ENCODE measurements at places on chromosomes 6 and 20.
A peak's percentile ranks its signal among the peaks of the same experiment; 100 is the strongest.

DNA sequence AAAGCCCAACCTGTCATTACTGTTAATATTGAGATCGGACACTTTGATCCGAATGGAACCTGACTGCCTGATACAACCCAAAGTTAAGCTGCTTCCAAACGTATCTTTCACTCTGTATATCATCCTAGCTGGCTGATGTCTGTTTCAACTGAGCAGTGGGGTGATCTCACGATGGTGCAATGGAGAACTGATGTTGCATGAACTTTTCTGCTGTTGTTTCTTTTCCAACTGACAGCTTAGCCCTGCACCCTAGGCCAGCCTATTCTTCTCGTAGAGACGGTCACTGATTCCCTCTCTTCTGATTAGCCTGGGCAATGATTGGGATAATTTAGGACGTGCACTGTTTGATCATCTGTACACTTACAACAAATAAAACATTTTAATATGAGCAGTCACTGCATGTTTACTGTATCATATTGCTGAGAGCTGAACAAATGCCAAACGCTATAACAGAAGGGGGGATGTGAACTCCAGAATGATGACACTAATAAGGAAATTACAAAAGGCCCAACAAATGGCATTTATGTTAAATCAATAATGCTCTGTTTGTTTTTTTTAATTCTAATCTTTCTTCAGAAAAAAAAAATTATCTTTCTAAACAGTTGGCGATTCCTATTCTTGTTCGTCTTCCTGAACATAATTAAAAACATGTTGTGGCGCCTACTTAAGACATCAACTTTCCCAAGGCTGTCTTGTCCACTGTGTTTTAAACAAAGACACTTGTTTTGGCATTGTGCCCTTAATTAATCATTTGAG lies 184.8 kb downstream of the ZNF217 start:
- no peak for DNase-seq

DNA sequence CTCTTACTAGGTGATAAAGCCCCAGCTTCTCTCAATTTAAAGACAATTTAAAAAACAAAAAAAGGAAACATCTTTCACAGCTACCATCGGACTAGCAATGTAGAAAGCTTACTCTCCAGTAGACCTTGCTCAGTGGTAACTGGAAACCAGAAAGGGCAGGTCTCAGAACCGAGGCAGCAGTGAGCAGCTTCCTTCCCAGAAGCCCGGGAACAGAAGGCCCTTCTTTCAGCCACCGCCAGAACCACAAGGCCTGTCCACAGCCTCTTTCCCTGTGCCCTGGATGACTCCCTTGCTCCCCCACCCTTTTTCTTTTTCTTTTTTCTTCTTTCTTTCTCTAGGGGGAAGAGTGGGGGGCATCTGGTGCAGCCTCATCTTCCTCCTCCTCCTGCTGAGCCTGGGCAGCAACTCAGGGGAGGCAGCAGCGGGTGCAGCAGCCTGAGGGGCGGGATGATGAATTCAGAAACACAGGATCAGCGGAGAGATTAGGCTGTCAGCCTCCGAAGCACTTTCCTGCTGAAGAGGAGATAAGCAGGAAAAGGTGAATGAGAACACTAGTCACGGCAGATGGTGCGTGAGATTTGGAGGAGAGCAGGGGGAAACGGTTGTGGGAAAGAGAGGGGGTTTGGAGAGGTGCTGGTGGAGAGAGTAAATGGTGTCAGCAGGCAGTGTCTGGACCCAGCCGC lies 158.5 kb downstream of the ID4 start:
- no peak for DNase-seq

DNA sequence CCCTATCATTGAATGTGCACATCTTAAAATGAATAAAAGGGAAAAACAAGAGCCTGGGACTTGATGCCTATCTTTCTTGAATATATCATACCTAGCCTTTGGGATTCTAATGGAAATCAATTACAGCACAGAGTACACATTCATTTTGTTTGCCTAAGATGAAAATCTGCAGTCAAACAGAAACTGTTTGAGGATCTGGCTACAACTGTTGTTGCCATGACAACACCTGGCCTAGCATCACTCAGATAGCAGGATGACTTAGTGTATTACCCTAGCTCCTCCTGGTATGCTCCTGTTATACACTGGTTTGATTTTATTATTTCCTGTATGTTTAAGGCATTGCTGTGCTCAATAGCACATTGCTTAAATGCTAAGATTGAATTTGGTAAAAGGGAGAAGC lies 71.5 kb upstream of the LAMP5 start:
- no peak for DNase-seq

GRCh38 chr20:62710886-62711702 lies 2.5 kb downstream of the NTSR1 start:
- no peak for DNase-seq

DNA sequence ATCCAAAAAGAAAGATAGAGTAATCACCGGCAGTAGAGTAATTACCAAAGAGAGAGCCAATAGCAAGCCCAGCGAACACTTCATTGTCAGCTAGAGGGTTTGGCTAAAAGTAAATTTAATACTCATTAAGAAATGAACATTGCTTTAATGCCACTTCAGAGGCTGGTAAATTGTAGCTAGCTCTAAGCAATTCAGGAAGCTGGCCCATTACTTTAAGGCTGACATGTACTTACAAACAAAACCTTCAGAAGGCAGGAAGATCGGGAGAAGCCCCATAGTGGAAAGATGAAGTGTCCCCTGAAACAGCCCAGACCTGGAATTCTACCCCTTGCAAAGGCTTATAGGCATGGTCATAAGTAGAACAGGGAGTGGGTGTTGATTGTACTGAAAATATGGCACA lies 396.6 kb upstream of the ID4 start:
- no peak for DNase-seq

DNA sequence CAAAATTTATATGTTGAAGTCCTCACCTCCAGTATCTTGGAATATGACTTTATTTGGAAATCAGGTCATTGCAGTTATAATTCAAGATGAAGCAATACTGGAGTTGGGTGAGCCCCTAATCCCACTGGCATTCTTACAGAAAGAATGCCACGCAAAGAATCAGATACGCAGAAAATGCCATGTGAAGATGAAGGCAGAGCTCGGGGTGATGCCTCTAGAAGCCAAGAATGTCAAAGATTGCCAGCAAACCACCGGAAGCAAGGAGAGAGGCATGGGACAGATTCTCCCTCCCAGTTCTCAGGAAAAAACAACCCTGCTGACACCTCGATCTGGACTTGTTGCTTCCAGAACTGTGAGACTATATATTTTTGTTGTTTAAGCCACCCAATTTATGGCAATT lies 273.4 kb upstream of the CITED2 start:
- DNase-seq: no peak

DNA sequence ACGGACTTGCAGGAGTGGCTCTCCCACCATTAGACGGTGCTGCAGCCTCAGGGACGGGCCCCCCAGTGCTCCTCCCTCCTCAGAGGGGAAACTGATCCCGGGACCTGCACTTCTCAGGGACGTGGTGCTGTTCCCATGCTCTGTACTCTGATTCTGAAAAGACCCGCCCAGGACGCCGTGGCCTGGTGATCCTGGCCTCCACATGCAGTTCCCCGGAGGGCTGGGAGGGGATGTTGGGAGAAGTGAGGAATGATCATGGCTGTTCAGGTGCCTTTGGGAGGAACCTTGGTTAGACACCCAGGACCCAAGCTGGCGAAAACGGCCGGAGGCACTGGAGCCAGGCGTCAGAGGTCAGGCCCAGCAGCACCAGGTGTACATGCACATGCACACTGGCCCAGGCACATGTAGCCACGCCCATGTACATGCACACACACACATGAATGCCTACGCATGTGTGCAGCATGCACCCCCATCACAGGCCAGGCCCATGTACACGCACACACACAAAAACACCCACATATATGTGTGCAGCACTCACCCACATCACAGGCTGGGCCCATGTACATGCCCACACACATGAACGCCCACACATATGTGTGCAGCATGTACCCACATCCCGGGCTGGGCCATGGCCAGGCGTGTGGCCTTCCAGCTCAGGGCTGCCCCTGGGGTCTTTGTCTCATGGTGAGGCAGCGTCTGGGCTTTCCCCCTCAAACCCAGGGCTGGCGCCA lies 52.6 kb upstream of the DACT2 start:
- no peak for DNase-seq

DNA sequence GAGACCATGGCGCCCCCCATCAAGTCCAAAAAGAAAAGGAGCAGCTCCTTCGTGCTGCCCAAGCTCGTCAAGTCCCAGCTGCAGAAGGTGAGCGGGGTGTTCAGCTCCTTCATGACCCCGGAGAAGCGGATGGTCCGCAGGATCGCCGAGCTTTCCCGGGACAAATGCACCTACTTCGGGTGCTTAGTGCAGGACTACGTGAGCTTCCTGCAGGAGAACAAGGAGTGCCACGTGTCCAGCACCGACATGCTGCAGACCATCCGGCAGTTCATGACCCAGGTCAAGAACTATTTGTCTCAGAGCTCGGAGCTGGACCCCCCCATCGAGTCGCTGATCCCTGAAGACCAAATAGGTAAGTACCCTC lies 41.7 kb upstream of the NAA20 start:
- DNase-seq: peak; percentile 51

DNA sequence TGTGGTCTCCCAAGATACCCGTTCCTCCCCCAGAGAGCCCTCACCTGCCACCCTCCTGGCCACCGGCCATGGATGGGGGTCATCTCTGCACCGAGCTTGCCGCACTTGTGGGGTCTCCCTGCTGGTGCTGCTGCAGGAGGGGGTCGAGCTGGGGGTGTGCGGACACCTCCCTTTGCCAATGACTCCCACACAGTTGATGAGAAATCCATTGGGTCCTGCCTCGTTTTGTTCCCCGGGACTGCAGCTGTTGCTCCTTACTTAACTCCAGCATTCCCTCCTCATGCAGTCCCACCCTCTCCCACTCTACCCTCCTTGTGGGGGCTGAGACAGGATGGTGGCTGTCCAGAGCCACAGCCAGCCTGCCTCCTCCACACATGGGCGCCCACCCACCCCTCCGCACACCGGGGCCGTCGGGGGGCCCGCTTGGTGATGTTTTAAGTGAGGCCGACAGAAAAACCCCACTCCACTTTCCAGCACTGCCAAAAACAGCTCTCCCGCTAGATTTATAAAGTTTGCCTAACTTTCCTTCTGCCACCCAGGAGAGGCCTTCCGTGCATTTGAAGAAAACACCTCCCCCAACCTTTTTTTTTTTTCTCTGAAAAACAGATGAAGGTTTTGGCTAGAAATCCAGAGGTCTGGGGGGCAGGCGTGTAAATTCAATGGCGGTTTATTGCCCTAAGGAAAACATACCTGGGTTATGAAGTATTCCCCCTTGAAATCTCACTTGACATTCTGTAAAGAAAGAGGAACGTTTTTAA lies 53.5 kb upstream of the APCDD1L start:
- peak; percentile 89 for DNase-seq

- no peak for DNase-seq
Measured at GRCh38 chr6:168709390-168709789, 268.4 kb downstream of the SMOC2 start.

DNA sequence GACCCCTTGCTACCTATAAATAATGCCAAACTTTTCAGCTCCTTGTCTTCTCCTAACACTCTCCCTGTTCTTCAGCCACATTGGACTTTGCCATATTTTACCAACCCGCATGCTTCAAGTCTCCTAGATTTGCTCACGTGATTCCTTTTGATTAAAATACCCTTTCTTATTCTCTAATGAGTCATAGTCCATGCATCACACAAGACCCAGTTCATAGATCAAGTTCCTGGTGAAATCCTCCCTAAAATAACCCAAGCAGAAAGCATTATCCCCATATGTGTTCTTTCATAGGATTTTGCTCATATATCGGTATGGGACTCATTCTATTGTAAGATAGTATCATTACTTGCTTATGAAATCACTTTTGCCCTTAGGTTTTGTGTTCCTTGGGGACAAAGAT lies 108.9 kb upstream of the STXBP5 start:
- DNase-seq: no peak

DNA sequence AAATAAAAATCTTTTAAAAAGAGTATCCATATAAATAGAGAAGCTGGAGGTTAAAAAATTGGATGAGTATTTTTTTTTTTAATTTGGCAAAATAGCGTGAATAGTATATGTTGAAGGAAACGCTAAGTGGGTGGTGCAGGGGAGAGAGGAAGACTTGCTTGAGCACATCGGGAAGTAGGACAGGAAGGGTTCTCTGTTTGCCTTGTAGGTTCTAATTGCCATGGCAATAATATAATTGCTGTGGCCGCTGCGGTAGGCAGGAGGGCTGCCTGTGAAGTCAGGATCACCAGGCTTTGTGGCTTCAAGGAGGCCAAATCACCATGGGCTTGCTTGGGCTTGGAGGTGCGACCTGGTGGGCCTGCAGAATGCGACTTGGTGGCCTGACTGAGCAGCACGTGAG lies 35.1 kb downstream of the IGF2R start:
- DNase-seq: no peak

- DNase-seq: no peak
Measured at GRCh38 chr6:164414695-164415094, 894.7 kb downstream of the C6orf118 start.

DNA sequence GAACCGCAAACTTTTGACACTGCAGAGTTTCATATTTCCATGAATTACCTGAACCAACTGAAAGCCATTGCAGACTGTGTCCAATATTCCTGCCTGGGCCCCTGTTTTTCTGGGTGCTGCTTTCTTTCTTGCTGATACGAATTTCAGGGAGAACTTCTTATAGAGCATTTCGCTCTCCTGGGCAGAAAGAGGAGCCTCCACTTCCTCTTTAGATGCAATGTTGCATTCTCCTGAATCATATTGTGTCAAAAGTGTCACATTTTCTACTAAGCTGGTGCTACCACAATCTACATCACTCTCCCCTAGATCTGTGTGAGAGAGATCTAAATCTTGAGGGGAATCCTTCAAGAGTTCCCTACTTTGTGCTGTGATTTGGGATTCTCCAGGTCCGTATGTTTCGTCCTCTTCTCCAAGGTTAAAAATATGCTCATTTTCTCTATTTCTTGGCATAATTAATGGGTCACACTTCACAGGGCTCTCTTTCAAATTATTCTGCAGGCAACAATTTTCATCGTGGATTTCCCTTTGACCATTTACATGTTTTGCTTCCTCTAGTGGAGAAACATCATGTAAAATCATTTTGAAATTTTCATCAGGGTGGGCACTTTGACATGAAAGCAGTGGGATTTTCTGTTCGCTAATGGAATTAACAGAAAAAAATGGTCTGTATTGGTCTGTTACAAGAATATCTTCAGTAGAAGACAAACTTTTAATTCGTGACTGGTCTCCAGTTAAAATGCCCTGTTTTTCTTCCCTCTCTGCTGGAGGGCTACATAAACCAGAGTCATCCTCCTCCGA lies 102.3 kb downstream of the DST start:
- DNase-seq: no peak

DNA sequence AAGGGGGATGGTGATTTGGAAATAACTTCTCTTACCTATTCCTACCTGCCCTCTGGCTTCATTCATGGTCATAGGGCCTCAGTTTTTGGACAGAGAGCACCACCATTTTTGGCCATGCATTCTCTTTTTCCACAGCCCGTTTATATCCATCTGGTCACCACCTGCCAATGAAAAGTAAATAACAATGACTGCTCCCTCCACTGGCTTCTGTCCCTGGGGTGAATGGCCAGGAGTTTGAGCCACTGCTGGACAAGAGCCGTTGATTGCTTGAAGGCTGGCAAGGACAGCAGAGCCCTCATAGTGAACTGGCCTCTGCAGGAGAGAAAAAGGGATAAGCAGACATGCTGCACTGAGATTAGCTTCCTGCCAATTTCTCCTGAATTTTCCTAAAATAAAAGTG lies 261.8 kb downstream of the ADGB start:
- DNase-seq: no peak
